ENCODE measurements at places on chromosomes 1 and 21.
A peak's percentile ranks its signal among the peaks of the same experiment; 100 is the strongest.

DNA sequence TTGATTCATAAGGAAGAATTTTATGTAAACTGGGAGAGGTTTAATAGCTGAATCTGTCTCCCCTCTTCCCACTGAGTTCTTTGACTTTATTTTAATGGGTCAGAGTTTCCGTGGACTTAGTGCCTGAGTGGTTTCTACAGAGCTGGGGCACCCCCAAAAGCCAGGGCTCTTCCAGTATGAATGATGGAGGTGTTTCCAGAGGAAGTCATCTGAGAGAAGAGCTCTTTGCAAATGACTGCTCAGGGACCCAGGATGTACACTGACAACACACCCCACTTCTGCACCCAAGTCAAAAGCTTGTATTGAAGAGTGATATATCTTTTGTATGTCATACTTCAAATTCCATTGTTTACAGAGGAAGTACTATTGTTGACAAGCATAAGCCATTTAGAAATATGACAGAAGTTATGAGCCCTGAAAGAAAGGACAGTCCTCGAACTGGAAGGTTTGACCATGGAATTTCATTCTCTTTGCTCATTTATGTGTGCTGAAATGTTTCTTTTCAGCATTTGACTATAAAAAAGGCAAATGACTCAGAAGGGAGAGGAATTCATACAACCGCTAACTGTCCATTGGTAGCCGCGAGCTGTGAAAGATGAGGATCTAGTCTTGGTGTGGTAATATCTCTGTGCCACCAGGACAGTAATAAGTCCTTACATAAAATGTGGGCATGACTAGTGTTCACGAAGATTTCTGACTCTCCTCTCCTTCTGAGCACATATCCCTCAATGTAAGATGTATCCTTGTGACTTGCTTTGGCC lies 25.4 kb upstream of the LMX1A start:
- no peak for DNase-seq

DNA sequence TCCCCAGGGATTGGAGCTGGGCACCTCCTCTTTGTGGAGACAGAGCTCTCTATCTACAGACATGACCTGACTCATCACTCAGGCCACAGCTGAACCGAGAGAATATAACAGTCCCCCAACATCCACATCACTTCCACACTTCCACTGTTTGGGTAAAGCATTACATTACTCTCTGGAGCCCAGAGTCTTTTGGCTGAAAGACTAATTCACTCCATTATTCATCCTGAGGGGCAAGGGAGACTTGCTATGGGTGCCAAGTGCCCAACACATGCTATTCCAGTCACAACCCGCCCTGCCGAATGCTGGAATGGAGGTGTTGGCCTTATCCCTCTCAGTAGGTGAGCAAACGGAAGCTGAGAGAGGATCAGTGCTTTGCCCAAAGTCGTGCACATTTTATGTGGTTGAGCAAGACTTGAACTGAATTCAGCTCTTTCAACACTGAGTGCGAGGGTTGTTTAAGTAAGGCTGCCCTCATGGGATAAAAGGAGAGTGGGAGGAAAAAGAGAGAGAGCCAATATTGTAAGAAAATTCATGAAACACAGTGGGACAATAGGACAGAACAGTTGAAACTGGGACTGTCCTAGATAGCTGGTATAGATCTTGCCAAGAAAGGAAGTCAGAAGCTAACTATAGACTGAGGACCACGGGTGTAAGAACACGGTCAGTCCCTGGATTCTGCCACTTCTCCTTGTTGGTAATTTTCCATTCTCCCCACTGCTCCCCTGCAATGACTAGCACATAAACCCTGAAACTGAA lies 13.5 kb upstream of the CHI3L1 start:
- DNase-seq = no peak

GRCh38 chr1:74324684-74325448 lies 89.7 kb downstream of the TNNI3K start:
- DNase-seq = no peak

- no peak for DNase-seq
Measured at GRCh38 chr1:24252185-24252780, 65.2 kb upstream of the IFNLR1 start.

DNA sequence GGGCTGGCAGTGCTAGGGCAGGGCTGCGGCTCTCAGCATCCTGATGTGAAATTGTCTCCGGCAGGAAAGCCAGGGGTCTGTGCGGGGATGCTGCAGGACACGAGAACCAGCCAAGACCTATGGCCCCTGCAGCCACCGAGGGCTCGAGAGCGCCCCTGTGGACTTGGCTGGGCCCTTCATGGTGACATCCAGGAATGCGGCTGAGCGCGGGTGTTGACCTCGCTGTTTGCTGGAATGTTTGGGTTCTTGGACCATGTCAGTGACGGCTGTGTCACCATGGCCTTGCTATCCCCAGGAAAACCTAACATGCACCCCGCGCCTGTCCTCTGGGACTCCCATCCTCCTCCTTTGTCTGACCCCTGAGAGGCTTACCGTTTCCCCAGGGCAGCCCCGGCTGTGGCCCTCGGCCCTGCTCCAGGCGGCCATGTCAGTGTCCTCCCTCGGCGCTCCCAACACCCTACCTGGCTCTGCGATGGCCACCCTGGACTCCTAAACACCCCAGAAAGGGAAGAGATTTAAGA lies 14.3 kb upstream of the C1orf174 start:
- no peak for DNase-seq

DNA sequence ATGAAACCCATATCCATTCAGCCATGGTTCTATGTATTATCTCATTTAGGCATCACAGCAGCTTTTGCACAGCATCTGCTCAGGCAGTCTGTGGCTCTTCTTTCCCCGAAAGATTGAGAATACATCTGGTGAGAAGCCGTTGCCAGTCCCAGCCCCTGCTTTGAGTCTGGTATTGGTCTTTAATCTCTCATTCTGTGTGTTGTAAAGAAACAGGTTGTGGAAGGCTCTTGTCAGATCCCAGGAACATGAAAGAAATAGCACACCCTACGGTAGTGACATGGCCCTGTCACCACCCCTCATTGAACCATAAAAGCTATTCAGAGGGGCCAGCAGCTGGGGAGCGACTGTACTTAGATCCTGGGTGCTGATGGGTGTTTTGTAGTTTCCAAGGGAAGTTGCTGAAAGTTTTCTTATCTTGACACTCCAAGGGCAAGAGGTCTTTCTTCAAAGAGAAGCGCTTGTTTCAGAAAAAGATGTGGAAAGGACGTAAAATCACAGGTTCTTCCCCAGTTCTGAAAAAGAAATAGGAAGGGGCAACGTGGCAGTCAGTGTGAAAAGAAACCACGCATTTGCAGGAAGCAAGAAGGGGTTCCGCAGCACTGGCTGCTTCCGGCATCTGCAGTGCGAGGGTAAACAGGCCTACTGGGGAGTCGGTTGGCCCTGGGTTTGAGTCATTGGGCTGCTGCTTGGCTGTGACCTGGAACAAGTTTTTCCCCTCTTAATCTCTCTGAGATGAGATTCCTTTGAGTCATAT lies 145.0 kb downstream of the DHRS3 start:
- DNase-seq = peak; percentile 18

DNA sequence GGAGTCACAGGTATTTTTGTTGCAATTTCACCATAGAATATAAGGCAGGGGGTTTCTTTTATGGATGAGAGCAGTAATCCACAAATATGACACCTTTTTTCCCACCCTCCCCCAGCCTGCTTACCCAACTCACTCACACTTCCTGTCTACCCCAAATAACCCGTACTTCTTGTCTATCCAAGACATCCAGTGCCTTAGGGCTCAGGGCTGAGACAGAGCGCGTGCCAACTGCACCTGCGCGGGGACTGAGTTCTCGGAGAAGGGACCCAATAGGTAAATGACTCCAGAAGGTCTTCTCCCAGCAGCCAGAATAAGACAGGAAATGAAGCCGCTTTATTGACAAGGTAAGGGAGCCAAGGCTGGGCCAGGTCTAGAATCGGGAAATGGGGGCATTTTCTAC lies 369.1 kb downstream of the SIPA1L2 start:
- no peak for DNase-seq

GRCh38 chr1:57424231-57425027 lies 569 bp upstream of the DAB1 start:
- no peak for DNase-seq

GRCh38 chr1:1082776-1083415 lies 8.8 kb upstream of the RNF223 start:
- no peak for DNase-seq

GRCh38 chr1:77413541-77414335 lies 131.9 kb downstream of the AK5 start:
- DNase-seq = no peak

- peak; percentile 76 for DNase-seq
Measured at GRCh38 chr1:205286335-205286950, 35.1 kb downstream of the NUAK2 start.

- no peak for DNase-seq
Measured at GRCh38 chr21:31124010-31124409, 85.7 kb upstream of the KRTAP19-8 start.
